HFFc6 (cell line): ENCODE measurements at places on chromosomes 1 and 21.

- H3K4me3 ChIP-seq: no peak overlapping the region
- H3K27ac ChIP-seq: peak overlapping the region; percentile 88
- H3K27me3 ChIP-seq: no peaks in the 10 kb centered on the region
- peaks cover 55% of the 10 kb centered on the region for H3K4me1 ChIP-seq
- DNase-seq: peak; percentile 71
Measured at GRCh38 chr1:8902765-8903164, 24.3 kb upstream of the ENO1 start.

- peaks cover 26% of the 10 kb centered on the region for H3K36me3 ChIP-seq
- no peak overlapping the region for H3K4me3 ChIP-seq
- DNase-seq: peak; percentile 11
- peaks cover 29% of the 10 kb centered on the region for H3K4me1 ChIP-seq
- no peak overlapping the region for H3K27ac ChIP-seq
- H3K27me3 ChIP-seq: no peaks in the 10 kb centered on the region
Measured at GRCh38 chr21:33780631-33781030, 135.0 kb downstream of the ATP5PO start.

DNA sequence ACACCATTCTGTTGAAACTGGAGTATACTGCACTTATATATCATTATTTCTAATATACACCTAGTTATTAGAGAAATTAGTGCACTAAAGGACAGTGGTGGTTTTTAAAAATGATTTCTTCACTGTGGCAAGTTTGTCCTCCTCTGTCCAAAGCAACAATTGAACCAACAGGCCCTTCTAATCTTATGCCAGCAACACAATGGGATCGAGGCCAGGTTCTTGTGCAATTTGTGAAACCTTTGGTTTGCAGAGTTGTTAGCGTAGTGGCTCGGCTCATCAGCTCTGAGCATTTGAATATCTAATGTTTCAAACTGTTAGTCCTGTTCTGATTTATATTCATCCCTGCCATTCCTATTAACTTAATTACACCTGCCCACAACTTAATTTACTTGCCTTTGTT lies 9.9 kb upstream of the LRRC39 start:
- H3K4me3 ChIP-seq: no peak overlapping the region
- H3K4me1 ChIP-seq: no peaks in the 10 kb centered on the region
- H3K27me3 ChIP-seq: no peaks in the 10 kb centered on the region
- H3K36me3 ChIP-seq: no peaks in the 10 kb centered on the region
- DNase-seq: no peak
- no peak overlapping the region for H3K27ac ChIP-seq

DNA sequence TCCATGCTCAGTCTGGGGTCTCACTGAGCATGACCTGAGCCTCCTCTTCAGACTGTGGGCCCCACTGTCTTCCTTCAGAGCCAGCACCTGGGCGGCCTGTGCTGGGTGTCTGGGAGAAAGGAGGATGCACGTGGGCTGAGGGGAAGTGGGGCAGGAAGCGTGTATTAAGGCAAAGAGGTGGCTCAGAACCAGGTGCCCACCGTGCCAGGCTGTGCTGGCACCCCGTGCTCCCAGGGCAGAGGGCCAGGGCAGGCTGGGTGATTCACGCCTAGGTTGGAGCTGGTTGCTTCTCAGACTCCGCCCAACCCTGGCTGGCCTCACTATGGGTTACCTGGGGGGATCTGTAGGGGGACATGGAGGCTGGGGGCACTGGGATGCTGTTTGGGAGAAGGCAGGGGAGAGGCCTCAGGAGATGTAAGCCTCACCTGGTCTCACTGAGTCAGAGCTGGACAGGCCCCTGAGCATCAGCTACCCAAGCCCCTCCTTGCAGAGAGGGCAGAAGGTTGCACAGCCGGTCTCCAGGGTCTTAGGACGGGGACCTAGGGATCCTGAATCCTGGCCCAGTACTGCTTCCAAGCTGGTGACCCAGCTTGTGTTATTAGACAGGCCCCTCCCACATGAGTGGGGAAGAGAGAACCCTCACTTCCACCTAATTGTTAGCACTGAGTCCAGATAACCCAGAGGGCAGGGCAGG lies 18.6 kb upstream of the PADI1 start:
- H3K27ac ChIP-seq: no peak overlapping the region; the same call in 1 of the 2 replicates
- no peak overlapping the region for H3K4me3 ChIP-seq
- H3K4me1 ChIP-seq: peaks cover 44% of the 10 kb centered on the region
- peaks cover 1% of the 10 kb centered on the region; the same call in 1 of the 2 replicates for H3K27me3 ChIP-seq

DNA sequence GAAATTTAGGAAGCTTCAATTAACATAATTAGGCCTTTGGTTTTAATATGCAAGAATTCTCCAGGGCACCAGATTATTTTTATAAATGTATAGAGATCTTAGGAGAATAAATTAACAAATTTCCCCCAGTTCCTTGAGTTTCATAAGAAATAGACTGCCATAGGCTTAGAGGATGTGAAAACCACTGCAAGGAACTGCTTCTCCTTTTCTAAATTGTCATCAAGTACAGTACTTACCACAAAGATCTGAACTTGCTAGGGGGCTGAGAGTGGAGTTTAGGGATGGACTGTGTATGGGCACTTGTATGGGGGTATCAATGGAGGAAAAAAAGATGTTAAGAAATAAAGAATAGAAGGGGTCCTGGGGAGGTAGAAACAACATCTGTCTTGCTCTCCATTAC lies 31.1 kb downstream of the LHX8 start:
- H3K27ac ChIP-seq: no peak overlapping the region
- no peaks in the 10 kb centered on the region for H3K36me3 ChIP-seq
- H3K4me1 ChIP-seq: no peaks in the 10 kb centered on the region
- H3K4me3 ChIP-seq: no peak overlapping the region
- no peaks in the 10 kb centered on the region; the same call in 1 of the 2 replicates for H3K27me3 ChIP-seq

DNA sequence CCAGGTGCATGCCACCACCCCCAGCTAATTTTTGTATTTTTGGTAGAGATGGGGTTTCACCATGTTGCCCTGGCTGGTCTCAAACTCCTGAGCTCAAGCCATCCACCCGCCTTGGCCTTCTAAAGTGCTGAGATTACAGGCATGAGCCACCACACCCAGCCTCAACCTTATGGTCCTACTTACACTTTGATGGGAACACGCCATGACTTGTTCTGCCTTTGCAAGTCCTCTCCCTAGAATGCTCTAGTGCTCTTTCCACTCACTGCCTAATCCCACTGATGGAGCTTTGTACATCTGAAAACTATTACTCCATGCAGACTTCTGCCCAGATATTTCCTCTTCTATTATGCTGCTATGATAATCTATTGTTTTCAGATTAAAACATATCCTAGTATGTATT lies 174.3 kb downstream of the DAB1 start:
- no peaks in the 10 kb centered on the region for H3K4me1 ChIP-seq
- DNase-seq: no peak
- no peak overlapping the region for H3K4me3 ChIP-seq
- no peak overlapping the region for H3K27ac ChIP-seq
- H3K27me3 ChIP-seq: no peaks in the 10 kb centered on the region

- no peaks in the 10 kb centered on the region for H3K36me3 ChIP-seq
- DNase-seq: no peak
- 0 out of 2 replicates have a peak, but pooled peaks cover 5% of the 10 kb centered on the region for H3K4me1 ChIP-seq
- no peak overlapping the region for H3K4me3 ChIP-seq
- H3K27me3 ChIP-seq: peaks cover 24% of the 10 kb centered on the region
Measured at GRCh38 chr1:204872262-204872881, 1.7 kb downstream of the NFASC start.

DNA sequence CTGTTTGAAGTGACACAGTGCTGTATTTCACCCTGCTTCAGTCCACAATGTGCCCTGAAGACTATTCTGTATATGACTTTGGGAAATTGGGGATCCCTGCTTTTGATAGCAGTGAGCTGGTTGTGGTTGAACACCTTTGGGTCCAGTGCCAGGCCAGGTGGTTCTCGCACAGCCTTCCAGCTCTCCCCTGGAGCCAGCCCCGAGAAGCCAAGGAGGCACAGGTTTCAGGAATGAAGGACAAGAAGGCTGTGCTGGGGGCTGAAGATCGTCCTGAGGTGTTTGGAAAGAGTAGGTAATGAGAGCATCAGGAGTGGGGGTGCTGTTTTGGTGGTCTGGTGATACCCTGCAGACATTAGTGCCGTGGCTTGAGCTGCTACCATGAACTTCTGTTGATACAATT lies 131.4 kb upstream of the COL6A1 start:
- H3K27ac ChIP-seq: no peak overlapping the region
- peaks cover 19% of the 10 kb centered on the region for H3K27me3 ChIP-seq
- H3K36me3 ChIP-seq: no peaks in the 10 kb centered on the region
- H3K4me1 ChIP-seq: peaks cover 25% of the 10 kb centered on the region
- no peak overlapping the region for H3K4me3 ChIP-seq

- peaks cover 2% of the 10 kb centered on the region for H3K27me3 ChIP-seq
- H3K4me1 ChIP-seq: no peaks in the 10 kb centered on the region
- no peak for DNase-seq
- no peak overlapping the region for H3K27ac ChIP-seq
Measured at GRCh38 chr1:157774412-157774811, 2.5 kb downstream of the FCRL2 start.

- H3K27me3 ChIP-seq: peaks cover 13% of the 10 kb centered on the region
- H3K4me1 ChIP-seq: peaks cover 12% of the 10 kb centered on the region
- no peak overlapping the region for H3K27ac ChIP-seq
Measured at GRCh38 chr1:54415533-54415932, 9.3 kb upstream of the SSBP3 start.

DNA sequence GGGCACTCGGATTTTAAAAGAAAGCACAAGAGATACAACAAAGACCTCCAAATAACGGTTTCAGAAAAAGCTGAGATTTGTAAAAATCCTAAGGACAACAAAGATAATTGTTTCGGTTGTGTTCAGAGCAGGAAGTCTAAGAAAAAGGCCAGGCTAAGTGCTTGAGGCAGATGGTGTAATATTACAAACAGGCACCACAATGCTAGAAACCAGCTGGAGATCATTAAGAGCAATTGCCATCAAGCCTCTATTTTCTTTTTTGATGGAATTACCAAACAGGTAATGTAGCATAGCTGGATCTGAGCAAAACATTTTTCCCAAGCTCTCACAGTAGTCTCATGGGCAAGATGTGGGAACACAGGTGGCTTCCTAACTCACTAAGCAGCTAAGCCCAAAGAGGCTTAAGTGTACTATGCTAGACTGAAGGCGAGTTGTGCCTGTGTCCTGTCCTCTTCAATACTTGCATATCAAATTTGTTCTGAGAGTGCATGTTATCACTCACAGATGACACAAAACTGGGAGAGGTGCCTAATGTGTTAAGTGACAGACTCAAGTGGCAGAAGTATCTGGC lies 161.6 kb downstream of the GLUL start:
- no peaks in the 10 kb centered on the region for H3K36me3 ChIP-seq
- DNase-seq: peak; percentile 9
- H3K27me3 ChIP-seq: peaks cover 7% of the 10 kb centered on the region
- H3K27ac ChIP-seq: no peak overlapping the region

GRCh38 chr1:107481756-107482384 lies 341.0 kb downstream of the NTNG1 start:
- no peak for DNase-seq
- no peak overlapping the region for H3K4me3 ChIP-seq

DNA sequence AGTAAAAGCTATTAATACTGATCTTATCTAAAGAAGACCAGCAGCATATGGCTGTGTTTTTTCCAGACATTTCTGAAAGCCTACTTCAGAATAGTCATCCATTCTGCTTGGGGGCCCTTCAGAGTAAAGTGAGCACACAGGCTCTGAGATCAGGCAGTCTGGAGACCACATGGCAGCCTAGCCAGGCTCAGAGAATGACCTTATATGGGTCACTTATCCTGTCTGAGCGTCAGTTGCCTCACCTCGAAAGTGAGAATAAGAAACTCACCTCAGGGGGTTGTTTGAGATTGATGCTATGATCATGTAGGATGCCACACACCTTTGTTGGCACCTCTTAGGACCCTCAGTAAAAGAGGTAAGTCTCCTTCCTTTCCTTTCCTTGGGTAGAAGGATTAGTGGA lies 270.4 kb downstream of the GRIK1 start:
- no peaks in the 10 kb centered on the region for H3K4me1 ChIP-seq
- no peak for DNase-seq
- no peak overlapping the region for H3K27ac ChIP-seq
- H3K4me3 ChIP-seq: no peak overlapping the region

DNA sequence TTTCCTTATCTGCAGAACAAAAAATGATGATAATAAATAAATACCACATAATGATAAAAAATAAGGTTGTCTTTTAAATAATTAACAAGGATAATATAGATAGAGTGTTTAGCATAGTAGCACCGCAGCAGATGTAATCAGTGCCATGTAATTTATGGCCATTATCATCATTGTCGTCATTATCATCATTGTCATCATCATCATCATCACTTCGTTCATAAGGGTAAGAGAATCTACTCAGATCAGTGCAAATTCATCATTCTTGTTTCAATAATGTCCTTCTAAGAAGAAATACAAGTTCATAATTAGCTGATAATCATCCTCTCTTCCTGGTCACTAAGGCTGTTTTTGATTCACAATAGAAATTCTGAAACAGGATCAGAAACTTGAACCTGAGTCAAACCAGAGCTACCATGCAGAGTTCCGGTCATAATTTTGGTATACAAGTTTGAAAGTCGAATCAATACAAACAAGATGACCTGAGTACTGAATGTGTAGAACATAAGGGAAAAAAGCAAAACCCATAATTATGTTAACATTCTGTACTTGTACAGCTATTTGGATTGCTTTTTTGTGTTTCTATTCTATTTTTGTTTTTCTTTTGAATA lies 172.0 kb downstream of the LRRC40 start:
- H3K36me3 ChIP-seq: no peaks in the 10 kb centered on the region
- no peaks in the 10 kb centered on the region; the same call in 1 of the 2 replicates for H3K4me1 ChIP-seq
- no peak for DNase-seq
- no peak overlapping the region for H3K27ac ChIP-seq
- H3K27me3 ChIP-seq: peaks cover 4% of the 10 kb centered on the region; the same call in 1 of the 2 replicates
